ENCODE measurements at places on chromosomes 1 and 21.

DNA sequence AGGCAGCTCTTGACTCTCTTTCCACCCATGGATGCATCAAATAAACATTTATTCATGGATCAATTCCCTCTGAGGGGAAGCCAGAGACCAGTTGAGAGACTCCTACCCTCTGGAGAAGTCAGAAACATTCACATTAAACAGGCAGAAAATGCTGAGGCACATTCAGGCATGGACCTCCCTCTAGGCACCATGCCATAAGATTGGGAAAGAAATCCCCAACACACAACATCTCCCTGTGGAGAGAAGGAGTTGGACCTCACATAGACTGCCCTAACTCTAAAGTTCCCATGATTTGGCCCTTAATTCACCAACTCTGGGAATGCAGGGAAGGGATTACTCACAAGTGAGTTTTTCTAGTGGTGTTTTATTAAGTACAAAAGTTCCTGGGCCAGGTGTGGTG is 415.3 kb upstream of the C1orf87 start:
- no peak for DNase-seq

GRCh38 chr1:35431173-35431599 is 126.0 kb downstream of the KIAA0319L start:
- DNase-seq: no peak

DNA sequence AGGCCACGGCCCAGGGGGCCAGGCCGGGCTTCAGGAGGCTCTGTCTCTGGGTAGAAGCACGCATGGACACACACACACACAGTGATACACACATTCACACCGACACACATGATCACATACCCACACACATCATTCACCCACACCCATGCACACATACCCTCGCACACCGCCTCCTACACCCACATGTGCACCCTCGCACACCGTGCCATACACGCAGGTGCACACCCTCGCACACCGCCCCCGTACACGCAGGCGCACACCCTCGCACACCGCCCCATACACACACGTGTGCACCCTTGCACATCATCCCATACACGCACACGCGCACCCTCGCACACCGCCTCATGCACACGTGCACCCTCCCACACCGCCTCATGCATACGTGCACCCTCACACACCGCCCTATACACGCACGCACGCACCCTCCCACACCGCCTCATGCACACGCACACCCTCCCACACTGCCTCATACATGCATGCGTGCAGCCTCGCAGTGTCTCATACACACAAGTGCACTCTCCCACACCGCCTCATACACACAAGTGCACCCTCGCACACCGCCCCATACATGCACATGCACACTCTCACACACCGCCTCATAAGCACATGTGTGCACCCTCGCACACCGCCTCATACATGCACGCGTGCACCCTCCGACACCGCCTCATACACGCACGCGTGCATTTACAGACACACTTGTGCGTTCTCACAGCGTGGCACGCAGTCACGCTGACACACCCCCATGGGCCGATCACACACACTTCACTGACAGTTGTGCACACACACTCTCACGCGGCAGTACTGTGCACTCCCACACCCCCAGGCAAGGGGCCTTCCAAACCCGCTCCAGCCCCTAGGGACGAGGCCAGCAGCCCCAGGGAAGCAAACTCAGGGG is 128.1 kb downstream of the SIK1 start:
- DNase-seq: no peak

- no peak for DNase-seq
These were observed 3.1 kb downstream of the CTXND2 start for GRCh38 chr1:150890033-150890416.

- DNase-seq: no peak
These were observed 94.6 kb downstream of the ATP6V1G3 start for GRCh38 chr1:198445872-198446271.

DNA sequence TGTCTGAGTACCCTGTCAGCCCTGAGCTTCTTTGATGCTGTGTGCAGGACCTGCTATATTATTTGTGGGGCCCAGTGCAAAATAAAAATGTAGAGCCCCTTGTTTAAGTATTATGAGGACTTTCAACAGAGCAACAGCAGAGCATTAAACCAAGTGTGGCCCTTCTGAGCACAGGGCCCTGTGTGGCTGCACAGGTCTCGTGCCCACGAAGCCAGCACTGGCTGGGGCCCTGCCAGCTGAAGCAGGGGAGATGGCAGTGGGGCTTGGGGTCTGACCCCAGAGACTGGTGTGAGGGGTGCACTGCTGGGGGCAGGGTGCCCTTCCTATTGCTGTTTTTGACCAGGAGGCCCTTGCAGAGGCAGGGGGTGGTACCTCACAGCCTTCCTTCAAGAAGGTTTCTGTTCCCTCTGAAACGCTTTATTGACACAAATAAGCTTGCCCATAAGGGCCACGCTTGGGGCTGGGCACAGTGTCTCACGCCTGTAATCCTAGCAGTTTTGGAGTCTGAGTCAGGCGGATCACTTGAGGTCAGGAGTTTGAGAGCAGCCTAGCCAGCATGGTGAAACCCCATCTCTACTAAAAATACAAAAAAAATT is 2.2 kb upstream of the SEMA4A start:
- no peak for DNase-seq

- no peak for DNase-seq
These were observed 2.0 kb upstream of the ST3GAL3 start for GRCh38 chr1:43705334-43705733.

- no peak for DNase-seq
These were observed 18.0 kb upstream of the PTAFR start for GRCh38 chr1:28194326-28195035.

DNA sequence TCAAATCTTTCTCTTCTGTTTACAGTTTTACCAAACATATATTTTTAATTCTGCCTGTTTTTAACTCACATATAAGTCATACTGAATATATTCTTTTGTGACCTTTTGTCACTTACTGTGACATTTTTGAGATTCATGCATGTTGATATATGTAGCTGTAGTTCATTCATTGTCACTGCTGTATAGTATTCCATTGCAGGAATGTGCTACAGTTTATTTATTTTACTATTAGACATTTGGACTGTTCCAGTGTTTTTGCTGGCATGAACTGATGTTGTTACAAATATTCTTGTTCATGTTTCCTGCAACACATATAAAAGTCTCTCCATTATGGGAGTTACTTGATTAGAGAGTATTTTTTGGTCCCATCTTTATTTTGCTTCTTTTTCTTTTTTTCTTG is 174.9 kb downstream of the DHRS3 start:
- DNase-seq: no peak

GRCh38 chr1:14660801-14661200 is 62.3 kb downstream of the KAZN start:
- no peak for DNase-seq

DNA sequence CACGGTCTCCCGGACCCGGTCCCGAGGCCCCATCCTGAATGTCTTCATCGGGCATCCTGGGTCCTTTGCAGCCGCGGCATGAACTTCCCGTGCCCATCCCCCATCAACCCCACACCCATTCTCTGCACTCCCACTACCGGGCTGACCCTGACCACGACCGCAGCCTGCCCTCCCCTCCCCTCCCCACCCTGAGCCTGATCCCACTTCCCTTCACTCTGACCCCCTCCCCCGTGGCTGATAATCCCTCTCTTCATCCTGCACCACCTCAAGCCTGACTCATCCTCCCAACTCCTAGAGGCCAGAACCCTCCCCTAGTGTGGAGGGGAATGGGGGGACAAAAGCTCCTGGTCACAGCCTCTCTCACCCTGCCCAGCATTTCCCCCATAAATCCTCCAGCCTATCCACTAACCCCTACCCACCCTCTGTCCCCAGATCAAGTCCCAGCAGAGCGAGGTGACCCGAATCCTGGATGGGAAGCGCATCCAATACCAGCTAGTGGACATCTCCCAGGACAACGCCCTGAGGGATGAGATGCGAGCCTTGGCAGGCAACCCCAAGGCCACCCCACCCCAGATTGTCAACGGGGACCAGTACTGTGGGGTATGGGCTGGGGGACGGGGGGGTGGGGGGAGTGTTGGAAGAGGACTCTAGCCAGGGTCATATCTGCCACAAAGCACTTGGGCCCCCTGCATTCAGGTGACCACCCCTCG is 602 bp downstream of the SH3BGRL3 start:
- DNase-seq: no peak

DNA sequence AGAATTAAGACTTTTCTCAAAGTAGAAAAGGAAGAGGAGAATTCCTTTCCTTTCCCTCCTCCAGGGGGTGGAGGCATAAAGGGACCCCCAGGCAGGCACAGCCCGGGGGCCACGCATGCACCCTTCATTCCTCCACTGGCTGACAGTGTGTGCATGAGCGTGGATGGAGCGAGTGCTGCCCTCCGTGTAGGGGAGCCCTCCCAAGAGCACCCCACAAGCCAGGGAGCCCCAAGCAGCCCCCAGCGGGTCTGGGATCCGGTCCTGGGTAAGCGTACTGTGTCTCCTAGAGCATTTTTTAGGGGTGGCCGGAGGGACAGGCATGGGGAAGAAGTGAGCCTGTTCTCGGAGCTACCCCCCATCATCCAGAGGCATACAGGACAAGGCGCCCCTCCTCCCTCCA is 120.5 kb downstream of the SIK1 start:
- DNase-seq: no peak

DNA sequence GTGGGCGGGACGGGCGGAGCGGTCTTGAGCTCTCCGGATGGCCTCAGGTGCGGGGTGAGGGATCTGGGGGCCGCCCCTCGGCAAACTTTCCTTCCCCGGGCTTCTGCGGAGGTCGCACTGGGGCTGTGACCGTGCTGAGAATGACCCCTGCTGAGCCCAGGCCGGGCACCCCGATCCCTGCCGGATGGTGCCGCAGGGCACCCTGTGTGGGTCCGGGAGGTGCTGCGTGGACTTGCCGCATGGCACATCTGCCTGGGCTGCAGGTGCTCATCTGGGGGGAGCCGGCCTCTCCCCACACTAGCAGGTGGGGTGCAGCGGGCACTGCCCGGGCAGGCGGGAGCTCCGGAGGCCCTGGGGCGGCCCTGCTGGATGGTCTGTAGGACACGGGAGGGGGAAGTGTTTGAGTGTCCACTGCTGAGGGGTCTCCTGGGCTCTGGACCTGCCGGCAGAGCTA is 31.8 kb upstream of the PEX10 start:
- no peak for DNase-seq
